ENCODE measurements at places on chromosomes 3 and 15.

GRCh38 chr3:126661532-126662364 is 6.8 kb upstream of the TXNRD3 start:
- DNase-seq: no peak

- no peak for DNase-seq
Observed at GRCh38 chr3:42497009-42497731, 5.3 kb upstream of the VIPR1 start.

- DNase-seq: no peak
Observed at GRCh38 chr3:42661593-42662022, 8.1 kb downstream of the ZBTB47 start.

GRCh38 chr15:67746022-67746421 is 79.3 kb upstream of the SKOR1 start:
- DNase-seq: no peak

DNA sequence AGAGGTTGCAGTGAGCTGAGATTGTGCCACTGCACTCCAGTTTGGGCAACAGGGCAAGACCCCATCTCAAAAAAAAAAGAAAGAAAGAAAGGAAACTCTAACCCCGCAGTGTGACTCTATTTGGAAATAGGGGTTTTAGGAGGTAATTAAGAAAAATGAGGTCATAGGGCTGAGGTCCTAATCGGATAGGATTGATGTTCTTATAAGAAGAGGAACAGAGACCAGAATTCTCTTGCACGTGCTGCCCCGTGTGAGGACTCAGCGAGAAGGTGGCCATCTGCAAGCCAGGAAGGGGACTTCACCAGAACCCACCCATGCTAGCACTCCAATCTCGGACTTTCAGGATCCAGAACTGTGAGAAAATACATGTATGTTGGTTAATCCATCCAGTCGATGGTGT is 25.8 kb downstream of the KLHL6 start:
- no peak for DNase-seq

DNA sequence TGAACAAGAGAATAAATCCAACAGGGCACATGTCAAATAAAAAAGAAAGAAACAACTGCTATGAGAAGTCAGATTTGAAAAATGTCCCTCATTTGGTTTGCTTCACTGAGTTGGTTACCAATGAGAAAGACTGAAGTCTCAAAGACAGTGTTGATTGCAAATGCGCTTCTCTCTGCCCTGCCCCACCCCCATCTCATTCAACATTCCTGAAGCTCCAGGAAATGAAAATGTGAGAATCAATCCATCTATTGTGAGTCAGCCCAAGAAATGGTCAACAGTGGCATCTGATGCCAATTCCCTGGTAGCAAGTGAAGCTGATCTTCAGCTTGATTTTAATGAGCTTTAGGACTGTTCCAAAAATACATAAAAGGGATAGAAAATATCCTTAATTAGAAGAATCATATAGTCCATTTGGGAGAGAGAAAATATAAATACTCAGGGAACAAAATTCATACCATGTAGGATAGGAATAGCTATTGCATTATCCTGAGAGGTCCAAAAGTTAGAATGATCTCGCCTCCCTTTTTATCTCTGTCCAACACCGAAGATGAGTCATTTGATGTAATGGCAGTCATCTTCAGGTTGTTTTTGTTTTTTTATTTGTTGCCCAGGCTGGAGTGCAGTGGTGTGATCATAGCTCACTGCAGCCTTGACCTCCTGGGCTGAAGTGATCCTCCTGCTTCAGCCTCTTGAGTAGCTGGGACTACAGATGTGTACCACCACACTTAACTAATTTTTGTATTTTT is 200.3 kb upstream of the UMPS start:
- DNase-seq: no peak

DNA sequence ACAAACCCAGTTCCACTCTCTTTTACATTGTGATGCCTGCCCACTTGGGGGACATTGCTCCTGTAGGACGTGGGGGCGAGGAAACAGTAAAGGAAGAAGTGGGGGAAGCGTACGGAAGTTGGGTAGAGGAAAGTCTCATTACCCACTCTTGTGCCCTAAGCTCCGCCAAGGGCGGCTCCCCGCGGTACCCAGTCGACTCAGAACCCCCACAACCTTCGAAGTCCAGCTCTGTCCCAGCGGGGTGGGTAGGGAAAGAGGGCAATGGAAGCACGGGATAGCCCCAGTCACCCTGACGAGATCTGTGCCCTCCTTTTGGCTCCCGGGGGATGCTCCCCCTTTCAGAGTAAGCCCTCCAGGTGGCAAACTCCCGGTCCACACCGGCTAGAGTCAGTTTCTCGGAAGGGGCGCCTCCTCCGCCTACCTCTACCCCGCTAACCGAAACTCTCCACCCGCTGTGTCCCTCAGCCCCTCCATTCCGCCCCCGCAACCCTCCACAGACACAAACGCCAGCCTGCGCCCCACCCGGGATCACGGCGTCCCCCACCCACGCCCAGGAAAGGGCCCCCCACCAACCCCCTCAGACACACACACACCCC is 527 bp downstream of the CSNK1G1 start:
- DNase-seq: no peak

GRCh38 chr15:86623236-86623635 is 543.6 kb downstream of the AGBL1 start:
- no peak for DNase-seq

GRCh38 chr3:189260556-189261493 is 89.1 kb downstream of the TPRG1 start:
- DNase-seq: no peak

GRCh38 chr3:171383206-171384018 is 76.8 kb downstream of the TNIK start:
- DNase-seq: no peak

DNA sequence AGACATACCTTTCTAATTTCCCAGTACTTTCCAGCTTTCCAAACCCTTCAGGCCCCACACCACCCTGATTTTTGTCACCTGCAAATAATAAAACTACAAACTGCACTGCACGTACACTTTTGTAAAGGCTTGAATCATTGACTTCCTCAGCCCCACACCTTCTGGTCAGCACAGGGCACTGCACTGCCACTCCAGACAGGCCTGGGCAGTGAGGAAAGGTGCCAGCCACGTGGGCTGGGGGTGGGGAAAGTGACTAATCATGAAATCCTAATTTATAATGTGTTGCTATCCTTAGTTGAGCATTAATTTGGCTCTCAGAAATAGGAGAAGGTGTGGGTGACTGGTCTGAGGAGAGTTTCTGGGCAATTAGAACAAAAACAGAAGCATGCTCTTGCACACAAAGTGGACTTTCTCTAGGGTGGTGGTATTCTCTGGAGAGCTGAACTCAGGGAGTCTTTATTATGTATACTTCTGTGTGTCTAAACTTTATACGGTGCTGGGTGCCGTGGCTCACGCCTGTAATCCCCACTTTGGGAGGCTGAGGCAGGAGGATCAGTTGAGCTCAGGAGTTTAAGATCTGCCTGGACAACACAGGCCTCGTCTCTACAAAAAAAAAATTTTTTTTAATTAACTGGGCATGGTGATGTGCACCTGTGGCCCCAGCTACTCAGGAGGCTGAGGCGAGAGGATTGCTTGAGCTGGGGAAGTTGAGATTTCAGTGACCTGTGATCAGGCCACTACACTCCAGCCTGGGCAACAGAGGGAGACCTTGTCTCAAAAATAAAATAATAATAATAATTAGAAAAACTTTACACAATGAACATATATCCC is 58.2 kb upstream of the FLNB start:
- no peak for DNase-seq

DNA sequence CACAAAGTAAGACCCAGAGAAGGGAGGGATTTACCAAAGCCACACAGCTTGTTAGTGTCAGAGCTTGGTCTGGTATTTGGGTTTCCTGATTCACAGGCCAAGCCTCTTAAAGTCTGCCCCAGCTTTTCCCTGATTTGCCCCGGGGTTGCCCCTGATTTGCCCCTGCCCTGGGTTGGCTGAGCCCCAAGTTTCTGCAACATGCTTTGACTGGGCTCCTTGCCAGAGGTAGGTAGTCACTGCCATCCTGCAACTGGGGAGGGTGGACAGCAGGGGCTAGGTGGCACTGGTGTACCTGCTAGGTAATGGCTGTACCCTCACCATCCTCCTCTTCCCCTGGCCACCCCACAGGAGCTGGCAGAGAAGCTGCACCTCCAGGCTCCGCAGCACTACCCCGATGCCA is 2.5 kb downstream of the MPI start:
- no peak for DNase-seq

- no peak for DNase-seq
Observed at GRCh38 chr3:26559227-26559626, 63.3 kb upstream of the LRRC3B start.

DNA sequence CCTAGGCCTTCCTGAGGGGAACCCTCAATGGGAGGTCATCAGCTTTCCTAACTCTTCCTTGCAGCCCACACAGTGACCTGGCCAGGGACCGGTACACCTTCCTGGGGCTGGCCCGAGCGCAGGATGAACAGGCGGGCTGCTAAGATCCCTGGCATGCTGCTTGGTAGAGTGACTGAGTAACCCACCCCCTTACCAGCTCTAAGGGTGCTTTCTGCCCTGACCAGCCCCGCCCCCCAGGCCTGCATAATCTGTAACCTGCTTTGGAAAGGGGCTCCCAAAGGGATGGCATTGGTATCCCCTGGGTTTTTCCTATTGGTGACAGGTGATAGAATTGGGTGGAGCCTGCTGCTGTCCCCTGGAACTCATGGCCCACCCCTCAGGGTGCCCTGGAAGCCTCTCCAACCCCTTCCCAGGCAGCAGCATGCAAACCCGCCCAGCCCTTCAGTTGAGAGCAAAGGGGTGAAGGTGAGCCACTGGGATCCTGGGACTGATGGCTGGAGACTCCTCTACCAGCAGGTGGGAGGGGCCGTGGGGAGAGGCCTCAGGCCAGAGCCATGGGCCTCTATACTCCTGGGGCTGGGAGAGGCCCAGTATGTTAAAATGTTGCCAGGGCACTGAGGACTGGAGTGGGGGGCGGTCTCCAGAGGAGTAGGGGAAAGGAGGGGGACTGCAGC is 11.1 kb upstream of the KIF7 start:
- DNase-seq: no peak

DNA sequence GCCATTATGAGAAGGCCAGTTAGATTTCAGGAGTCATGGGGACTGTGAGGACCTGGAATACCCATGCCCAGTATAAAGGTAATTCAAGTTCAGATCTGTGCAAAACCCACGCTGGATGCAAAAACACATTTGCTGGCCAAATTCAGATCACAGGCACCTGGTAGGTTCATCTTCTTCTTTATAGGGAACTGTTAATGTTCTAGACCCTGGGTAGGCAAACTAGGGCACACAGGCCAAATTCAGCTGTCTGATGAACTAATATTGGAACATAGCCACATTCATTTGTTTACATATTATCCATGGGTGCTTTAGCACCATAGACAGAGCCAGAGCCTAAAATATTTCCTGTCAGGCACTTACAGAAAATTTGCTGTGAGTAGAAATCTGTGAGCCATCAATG is 241.4 kb downstream of the PTPRG start:
- DNase-seq: no peak

DNA sequence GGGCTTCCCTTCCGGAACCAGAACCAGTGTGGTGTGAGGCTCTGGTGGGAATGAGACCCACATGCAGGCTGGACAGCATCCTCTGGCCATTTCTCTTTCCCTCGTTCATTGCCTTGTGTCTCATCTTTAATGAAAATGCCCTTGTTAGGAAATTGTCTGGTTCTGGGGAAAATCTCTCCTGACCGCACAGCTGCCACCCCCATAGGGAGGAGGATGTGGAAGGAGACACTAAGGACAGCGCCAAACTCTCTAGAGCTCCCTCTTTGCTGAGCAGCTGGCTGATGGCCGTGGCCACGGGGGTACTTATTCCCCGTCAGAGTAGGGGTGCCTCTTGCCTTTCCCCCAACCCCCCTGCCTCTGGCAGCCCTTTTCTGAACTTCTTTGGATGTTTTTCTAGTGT is 297.6 kb upstream of the C2CD4B start:
- DNase-seq: no peak

GRCh38 chr3:44130249-44130648 is 111.4 kb upstream of the TOPAZ1 start:
- no peak for DNase-seq
